ENCODE measurements at places on chromosomes 7 and 10.

- DNase-seq, result peak; percentile 60
Measured at GRCh38 chr7:379456-380138, 89.6 kb downstream of the FOXL3 start.

GRCh38 chr7:7751243-7752092 lies 33.1 kb upstream of the RPA3 start:
- DNase-seq, result no peak

GRCh38 chr7:50156163-50156562 lies 63.1 kb upstream of the ZPBP start:
- DNase-seq, result no peak

DNA sequence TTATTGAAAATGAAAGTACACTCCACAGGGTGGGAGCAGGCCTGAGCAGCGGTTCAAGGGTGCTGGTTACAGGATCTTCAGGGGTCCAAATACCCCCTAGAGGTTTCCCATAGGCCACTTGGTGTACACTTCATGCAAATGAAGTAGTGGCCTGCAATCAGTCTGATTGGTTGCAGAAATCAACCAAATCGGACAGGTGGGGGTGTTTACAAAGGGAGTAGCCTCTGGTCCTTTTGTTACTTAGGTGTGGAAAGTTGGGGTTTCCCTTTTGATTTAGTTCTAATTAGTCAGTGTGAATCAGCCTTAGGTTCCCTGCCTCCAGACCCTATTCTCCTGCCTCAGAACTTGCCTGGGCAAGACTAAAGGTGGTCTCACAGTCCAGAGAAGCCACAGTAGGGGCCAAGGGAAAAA lies 49.6 kb downstream of the SYPL1 start:
- peak; percentile 22 for DNase-seq

GRCh38 chr10:133335246-133336117 lies 1.2 kb downstream of the CALY start:
- peak; percentile 69 for DNase-seq

DNA sequence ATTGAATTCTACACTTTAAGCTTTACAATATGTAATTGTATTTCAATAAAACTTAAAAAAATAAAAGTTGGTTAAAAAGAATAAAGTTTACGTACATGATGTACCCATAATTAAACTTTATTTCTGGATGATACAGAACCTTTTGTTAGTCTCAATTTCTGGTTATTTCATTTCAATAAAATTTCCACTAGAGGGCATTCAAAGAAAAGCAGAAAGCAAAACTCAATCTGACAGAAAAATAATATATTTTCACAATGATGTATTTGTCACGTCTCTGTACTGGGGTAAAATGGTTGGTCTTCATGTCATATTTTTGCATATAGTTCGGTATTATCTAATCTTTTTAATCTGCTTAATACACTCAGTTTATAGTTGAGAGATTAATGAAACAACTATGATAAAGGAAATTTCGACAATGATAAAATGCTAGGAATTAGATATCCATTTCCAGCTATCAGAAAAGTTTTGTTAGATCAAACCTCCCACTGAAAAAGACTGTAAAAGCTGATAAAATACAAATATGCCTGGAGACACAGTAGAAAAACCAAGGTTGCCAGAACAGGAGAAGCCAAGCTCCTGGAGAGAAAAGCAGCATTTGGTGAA lies 27.4 kb downstream of the ASZ1 start:
- no peak for DNase-seq

Measured in islet precursor cell (in vitro differentiated cells).